Pulmonary artery endothelial cell (primary cell): ENCODE measurements at places on chromosomes 1 and 21. TPM values are rescaled to one million over a fixed set of nuclear protein-coding genes. Genes with fewer than 3 reads are reported as not detected.

GRCh38 chr1:46830665-46831322, 31.9 kb downstream of the CYP4B1 start:
- DNase-seq = no peak

- peak; percentile 56 for DNase-seq
Observed at GRCh38 chr21:32494934-32495709, 82.6 kb downstream of the EVA1C start.

DNA sequence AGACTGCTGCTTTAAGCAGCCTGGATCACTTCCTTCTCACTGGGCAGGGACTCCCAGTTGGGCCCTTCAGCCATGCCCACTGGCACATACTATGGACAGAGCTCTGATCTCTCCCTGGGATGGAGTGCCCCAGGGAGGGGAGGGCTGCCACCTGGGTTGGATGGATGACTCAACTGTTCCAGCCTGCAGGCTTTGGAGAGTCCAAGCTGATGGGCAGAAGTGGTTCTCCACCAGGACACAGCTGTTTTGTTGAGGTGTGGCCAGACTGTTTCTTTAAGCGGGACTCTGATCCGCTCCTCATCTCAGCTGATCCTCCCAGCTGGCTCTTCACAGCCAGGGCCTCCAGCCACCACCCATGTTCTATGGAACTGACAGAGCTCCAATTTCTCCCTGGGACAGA, 166.9 kb downstream of the MAGI3 start:
- DNase-seq = no peak

GRCh38 chr1:20913242-20913641, 126.1 kb upstream of the HP1BP3 start:
- DNase-seq = no peak

DNA sequence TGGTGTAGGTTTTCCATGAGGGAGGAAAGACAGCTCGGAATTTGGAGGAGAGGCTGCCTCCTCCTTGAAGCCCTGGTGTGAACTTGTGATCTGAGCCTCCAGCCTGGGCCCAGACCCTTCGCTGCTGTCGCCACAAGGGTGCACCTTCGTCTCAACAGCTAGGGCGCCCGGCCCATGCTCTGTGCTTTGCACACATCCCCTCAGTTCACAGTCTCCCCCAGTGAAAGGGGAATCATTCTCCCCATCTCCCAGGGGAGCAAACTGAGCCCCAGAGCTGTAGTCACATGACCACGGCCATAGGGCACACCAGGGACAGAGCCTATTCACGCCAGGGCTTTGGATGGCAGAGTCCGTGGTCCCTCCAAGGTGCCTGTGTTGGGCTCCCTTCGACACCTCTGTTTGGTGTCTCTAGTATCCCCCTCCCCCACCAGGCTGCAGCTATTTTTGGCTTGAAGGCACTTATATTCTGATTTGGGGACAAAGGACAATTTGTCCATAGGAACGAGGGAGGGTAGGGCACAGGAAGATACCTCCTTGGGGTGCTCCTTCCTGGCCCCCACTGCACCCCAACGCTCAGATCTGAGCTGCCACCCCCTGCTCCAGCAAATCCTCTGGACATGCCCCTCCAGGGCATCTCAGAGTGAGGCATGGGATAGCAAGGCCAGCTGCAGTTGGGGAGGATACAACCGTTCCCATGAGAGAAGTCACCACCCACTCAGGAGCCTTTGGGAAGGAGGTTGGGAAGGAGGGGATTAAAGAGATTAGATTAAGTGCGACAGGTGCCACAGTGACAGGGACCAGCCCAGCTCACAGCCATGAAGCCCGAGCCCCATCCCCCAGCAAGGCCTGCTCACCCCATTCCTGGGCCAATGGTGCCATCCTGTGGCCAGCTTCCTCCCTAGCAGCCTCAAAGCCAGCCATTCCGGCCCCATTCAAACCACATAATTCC, 15.7 kb downstream of the MATN1 start:
- no peak for DNase-seq

- DNase-seq = no peak
Observed at GRCh38 chr1:111334169-111334568, 43.5 kb downstream of the CHIA start.

GRCh38 chr1:233389893-233390292, 62.4 kb downstream of the MAP3K21 start:
- no peak for DNase-seq

- no peak for DNase-seq
Observed at GRCh38 chr1:5578690-5579089, 413.5 kb downstream of the NPHP4 start.

DNA sequence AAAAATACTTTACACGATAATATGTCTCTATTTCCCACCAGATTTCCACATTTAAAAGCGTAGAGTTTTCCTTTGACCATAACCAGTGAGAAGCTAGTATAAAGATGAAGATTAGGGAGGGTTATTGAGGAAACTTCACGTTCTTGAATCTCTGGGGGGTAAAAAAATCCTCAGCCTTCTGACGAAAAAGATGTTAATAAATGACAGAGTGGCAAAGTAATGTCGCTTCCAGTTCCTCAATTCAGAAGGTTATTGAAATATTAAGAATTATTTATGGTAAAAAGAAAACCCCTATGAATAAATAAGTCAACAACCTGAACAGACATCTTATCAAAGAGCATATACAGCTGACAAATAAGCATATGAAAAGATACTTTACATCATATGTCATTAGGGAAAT, 241.0 kb downstream of the GPATCH2 start:
- no peak for DNase-seq

GRCh38 chr1:108504447-108504846, 54.3 kb downstream of the NBPF6 start:
- no peak for DNase-seq

DNA sequence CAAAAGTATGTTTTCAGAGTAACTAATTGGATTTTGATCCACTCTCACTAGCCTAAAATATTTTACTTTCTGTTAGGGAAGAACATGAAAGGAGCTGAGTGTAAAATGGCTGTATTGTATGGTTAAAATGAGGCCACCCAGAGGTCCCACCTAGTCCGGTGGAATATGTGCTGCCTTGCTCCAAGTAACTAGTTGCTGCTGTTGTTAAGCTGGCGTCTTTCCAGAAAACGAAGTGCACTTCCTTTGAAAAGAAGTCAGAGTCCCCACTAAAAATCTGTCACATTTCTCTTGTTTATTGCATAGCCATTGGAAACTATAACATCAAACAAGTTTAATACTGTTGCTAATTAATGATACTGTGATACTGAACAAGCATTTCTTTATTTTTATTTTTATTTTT, 3.2 kb downstream of the SLC25A33 start:
- DNase-seq = peak; percentile 29

GRCh38 chr1:205943245-205943644, at the start of gene SLC26A9:
Gene SLC26A9, minus strand, starts transcription at chr1:205943456. Its CDS starts 7,636 bp downstream, at chr1:205935820.
- no peak for DNase-seq

DNA sequence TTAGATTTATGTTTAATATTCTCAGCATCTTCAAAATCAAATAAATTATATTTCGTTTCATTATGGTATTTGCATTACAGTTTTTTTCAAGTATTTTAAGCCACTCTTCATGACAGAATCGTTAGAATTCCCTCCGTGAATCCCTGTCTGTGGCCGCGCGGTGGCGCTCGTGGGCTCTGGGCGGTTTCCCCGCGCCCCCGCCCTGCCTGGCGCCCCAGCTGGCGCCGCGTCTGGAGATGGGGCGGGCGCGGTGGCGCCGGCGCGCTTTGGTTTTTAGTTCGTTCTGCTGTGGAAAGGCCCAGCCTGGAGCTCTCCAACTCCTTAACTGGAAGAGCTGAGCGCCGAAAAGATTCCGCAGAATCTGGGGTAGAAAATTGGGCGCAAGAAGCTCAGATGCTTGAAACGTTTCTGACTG, 25.7 kb downstream of the PRMT2 start:
- no peak for DNase-seq

- no peak for DNase-seq
Observed at GRCh38 chr1:14571810-14572767, 26.4 kb upstream of the KAZN start.

GRCh38 chr1:24635195-24635843, 7.8 kb upstream of the SRRM1 start:
- DNase-seq = peak; percentile 40

GRCh38 chr1:93692451-93692861, 10.8 kb upstream of the BCAR3 start:
- no peak for DNase-seq

DNA sequence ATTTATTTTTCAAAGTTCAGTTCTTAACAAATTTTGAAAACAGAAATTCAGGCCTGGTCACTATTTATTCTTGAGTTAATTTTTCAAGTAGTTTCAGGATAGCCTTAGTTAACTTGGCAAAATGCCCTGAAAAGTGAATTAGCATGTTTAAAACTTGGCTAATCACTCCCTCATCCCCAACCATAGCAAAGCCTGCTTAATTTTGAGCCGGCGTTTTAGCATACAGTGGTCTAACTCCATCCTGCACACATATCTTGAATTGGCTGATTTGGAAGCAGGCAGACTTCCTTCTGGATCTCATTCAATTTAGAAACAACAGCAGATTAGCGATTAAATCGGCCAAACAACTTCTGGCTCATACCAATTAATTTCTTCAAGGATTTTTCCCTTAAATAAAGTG, 439.2 kb downstream of the PTBP2 start:
- no peak for DNase-seq

- DNase-seq = peak; percentile 92
Observed at GRCh38 chr1:225508538-225509375, 80.9 kb upstream of the LBR start.

LEFTY1 gene
- not detected in 2 replicates for total RNA-seq

TAF1A gene
- total RNA-seq = 4.2 and 8.6 TPM in 2 replicates

AXDND1 gene
- 0.07 TPM in 1 of 2 replicates, not detected in the other for total RNA-seq

CELA2B gene
- not detected in 2 replicates for total RNA-seq
